ENCODE measurements at places on chromosomes 5 and 9.

DNA sequence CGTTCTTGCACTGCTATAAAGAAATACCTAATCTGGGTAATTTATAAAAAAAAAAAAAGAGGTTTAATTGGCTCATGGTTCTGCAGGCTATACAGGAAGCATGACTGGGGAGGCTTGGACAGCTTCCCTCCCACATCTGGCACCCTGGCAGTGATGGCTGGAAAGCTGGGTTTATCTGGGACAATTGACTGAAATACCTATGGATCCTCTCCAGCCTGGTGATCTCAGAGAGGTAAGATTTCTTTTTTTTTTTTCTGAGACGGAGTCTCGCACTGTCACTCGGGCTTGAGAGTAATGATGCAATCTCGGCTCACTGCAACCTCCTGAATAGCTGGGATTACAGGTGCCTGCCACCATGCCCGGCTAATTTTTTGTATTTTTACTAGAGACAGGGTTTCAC lies 22.7 kb upstream of the UGCG start:
- no peak for DNase-seq

GRCh38 chr9:93826209-93826608 lies 128.9 kb downstream of the BARX1 start:
- DNase-seq, result peak; percentile 47

- no peak for DNase-seq
Measured at GRCh38 chr5:36128795-36129194, 22.9 kb downstream of the LMBRD2 start.

- DNase-seq, result no peak
Measured at GRCh38 chr5:126119887-126120442, 303.2 kb upstream of the GRAMD2B start.

DNA sequence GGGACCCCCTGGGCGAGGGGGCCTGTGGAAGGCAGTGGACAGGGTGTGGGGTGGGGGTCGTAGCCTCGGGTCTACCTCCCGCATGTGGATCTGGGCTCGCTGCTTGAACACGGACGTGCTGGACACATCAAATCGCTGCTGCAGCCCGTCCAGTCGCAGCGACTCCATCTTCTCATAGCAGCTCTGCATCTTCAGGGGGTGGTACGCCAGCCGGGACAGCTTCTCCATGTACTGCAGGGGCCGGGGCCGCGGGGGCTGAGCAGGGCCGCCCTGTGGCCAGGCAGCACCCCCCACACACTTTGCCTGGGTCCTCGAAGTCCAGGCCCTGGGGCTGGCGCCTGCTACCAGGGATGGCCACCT lies 57.6 kb downstream of the LRSAM1 start:
- no peak for DNase-seq

GRCh38 chr9:130526193-130526853 lies 53.1 kb upstream of the FUBP3 start:
- no peak for DNase-seq

- no peak for DNase-seq
Measured at GRCh38 chr5:52861368-52861767, 73.7 kb downstream of the ITGA1 start.

Measured in sciatic nerve (tissue), 2 donors.